ENCODE measurements at places on chromosomes 11 and 22. TPM values are rescaled to one million over a fixed set of nuclear protein-coding genes. Genes with fewer than 3 reads are reported as not detected.
A peak's percentile ranks its signal among the peaks of the same experiment; 100 is the strongest.

Gene CCDC34
- 11.6 TPM for total RNA-seq

GRCh38 chr22:27867085-27867952 is 51.7 kb downstream of the PITPNB start:
- DNase-seq: no peak

Gene MRGPRX2
- not detected for total RNA-seq

DNA sequence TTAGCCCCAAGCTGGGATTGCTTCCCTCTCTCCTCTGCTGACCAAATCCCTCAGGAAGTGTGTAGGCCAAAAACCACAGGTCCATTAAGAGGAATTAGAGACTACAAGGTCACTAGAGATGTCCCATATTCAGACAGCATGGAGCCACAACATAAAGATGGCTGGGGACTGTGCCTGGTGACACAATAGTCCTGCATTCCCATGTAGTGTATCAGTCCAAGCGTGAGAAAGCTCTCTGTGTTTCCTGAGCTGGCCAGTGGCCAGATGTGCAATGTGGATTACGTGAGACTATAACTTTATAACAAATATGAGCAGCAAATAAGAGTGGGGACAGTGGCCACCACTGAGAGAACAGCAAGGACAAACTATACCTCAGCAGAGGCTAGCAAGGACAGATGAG is 7.6 kb upstream of the MS4A10 start:
- peak; percentile 15 for DNase-seq

- DNase-seq: no peak
These were observed 416.8 kb downstream of the LRRC4C start for GRCh38 chr11:41042688-41043087.

Data from MG63 (cell line).